ENCODE measurements at places on chromosomes 13 and 19. TPM values are rescaled to one million over a fixed set of nuclear protein-coding genes. Genes with fewer than 3 reads are reported as not detected.

DNA sequence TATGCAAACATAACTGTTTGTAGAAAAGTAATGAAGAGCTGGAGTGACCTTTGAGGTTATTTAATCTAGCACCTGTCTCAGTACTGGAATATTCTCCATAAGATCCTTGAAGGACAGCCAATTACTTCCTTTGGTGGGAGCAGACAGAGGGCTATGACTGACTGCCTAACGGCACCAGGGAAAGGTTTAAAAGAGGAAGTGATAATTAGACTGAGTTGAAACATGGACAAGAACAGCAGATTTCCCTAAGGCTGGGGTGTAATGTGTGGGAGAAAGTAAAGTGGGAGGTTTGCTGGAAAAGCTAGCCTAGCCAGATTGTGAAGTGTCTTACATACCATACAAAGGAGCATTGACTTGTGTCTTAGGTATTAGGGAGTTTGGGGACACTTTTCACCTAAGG, 191.3 kb upstream of the PCDH9 start:
- DNase-seq, result no peak
- H3K4me3 ChIP-seq, result no peak overlapping the region
- H3K4me1 ChIP-seq, result no peaks in the 10 kb centered on the region
- H3K36me3 ChIP-seq, result no peaks in the 10 kb centered on the region
- H3K27me3 ChIP-seq, result no peaks in the 10 kb centered on the region

DNA sequence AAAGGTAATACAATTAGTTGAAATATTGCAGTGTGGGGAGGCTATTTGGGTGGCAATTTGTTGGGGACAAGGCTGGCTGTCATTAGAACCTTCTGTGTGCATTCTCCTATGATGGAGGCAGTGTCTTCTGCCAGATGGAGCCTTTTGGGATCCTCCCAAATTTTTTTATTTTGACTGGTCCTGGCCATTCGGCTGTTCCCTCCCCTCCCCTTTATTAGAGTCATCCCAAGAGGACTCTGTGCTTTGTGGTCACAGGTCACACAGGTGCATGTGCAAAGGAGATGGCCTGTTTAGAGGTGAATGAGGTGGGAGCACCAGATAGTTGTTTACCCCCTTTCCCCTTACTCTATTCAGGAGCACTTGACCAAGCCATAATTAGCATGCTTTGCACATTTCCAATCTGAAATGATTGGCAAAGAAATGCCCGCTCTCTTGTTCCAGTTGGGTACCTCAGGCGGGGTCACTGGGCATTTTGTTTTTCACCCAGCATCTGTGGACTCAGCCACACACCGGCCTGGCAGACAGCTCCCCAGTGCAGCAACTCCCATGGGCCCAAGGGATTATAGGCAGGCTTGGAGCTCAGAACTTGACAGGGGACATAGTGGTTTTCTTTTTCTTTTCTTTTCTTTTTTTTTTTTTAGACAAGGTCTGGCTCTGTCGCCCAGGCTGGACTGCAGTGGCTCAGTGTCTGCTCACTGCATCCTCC, 19.8 kb downstream of the GATAD2A start:
- no peak overlapping the region for H3K4me3 ChIP-seq
- peaks cover 77% of the 10 kb centered on the region for H3K4me1 ChIP-seq
- no peak for DNase-seq
- peaks cover 15% of the 10 kb centered on the region for H3K36me3 ChIP-seq

The LATS2 gene
- 1.6 TPM for total RNA-seq

The SPRY2 gene
- total RNA-seq, result 0.32 TPM

The ZNF780A gene
- total RNA-seq, result 19.4 TPM
